Left ventricle myocardium inferior (tissue), 1 donor: ENCODE measurements at places on chromosomes 13 and 19. TPM values are rescaled to one million over a fixed set of nuclear protein-coding genes. Genes with fewer than 3 reads are reported as not detected.

The ZNF792 gene
- total RNA-seq, result 3.2 TPM

The CEACAM4 gene
- total RNA-seq, result 0.25 TPM

The SPATA13 gene
- 8.4 TPM for total RNA-seq

The KIR2DL3 gene
- total RNA-seq, result not detected

The ZNF600 gene
- total RNA-seq, result 2.9 TPM

The CFAP97D2 gene
- total RNA-seq, result not detected

The GAS6 gene
- total RNA-seq, result 186 TPM

DNA sequence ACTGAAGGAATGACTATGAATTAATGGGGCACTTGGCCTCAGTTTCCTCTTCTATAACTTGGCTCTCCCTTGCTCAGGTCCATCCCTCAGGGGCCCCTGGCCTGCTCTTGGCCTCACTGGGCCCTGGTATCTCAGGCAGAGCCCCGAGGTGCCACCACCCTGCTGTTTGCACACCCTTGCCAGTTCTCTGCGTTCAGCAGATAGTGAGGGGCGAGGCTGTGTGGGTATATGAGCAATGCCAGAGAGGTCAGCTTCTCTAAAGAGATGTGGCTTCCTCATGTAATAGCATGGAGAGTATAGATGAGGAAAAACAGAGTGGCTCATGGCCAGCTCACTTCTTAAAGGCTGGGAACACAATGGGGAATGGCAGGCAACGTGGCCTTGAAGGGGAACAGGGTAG is 76.1 kb downstream of the CYSLTR2 start:
- peaks cover 18% of the 10 kb centered on the region for H3K4me1 ChIP-seq
- H3K36me3 ChIP-seq, result no peaks in the 10 kb centered on the region
- no peaks in the 10 kb centered on the region for H3K27me3 ChIP-seq
- H3K4me3 ChIP-seq, result no peak overlapping the region

DNA sequence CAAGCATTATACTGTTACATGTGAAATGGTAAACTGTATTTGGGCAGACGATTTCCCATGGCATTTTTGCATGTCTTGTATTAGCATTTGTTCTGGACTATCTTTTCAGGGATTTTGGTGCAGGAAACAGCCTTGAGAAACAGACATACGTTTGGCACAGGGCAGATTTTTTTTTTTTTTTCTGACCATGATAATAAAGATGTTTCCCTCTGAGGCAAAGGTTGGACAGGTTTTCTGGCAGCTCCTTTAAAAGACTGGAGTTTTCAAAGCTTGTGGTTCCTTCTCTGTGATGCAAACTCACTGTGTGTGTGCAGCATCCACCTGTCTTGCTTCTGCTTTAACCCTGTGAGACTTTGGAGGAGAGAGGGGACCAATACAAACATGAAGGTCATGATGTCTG is 63.0 kb downstream of the NBEA start:
- H3K4me1 ChIP-seq, result peaks cover 18% of the 10 kb centered on the region
- H3K27ac ChIP-seq, result no peak overlapping the region
- no peak overlapping the region for H3K4me3 ChIP-seq
- no peaks in the 10 kb centered on the region for H3K27me3 ChIP-seq

- H3K27me3 ChIP-seq, result no peaks in the 10 kb centered on the region
- no peaks in the 10 kb centered on the region for H3K4me1 ChIP-seq
- no peak overlapping the region for H3K27ac ChIP-seq
- H3K4me3 ChIP-seq, result no peak overlapping the region
- no peaks in the 10 kb centered on the region for H3K36me3 ChIP-seq
- no peak for DNase-seq
These were observed 570.9 kb downstream of the GPC6 start for GRCh38 chr13:93797463-93797862.

DNA sequence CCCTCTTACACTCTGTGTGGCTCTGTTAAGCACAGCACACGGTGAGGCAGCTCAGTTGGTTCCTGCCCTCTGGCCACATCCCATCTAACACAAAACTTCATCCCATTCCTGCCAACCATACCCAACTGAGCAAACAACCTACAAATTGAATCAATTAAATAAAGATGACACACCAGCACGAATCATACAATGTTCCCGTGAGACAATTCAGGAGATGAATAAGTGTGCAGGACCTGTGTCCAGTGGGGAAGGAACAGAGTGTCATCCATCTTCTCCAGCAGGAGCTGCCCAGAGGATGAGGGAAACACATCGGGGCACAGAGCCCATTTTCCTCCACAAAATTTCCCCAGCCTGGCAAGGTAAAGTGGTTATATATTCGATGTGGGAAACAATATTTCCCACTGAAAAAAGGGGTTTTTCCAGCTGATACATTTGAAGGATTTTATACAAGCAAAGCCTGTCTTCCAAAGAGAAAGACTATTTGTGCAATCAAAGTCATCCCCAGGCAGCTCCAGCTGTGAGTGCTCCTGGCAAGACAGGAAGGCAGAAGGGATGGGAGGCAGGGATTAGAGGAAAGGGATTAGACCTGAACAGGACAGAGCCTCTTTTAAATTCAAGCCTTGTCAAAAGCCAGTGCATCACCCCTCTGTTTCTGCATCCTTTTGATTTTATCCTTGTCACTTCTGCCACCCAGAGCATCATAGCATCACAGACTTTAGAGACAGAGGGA is 240.2 kb downstream of the LHFPL6 start:
- no peak for DNase-seq
- no peaks in the 10 kb centered on the region for H3K27me3 ChIP-seq
- peak overlapping the region; percentile 39 for H3K27ac ChIP-seq
- no peak overlapping the region for H3K4me3 ChIP-seq

GRCh38 chr13:61777899-61778298 is 362.2 kb upstream of the PCDH20 start:
- H3K27ac ChIP-seq, result peak overlapping the region; percentile 21
- DNase-seq, result no peak
- no peaks in the 10 kb centered on the region for H3K27me3 ChIP-seq
- H3K36me3 ChIP-seq, result no peaks in the 10 kb centered on the region

DNA sequence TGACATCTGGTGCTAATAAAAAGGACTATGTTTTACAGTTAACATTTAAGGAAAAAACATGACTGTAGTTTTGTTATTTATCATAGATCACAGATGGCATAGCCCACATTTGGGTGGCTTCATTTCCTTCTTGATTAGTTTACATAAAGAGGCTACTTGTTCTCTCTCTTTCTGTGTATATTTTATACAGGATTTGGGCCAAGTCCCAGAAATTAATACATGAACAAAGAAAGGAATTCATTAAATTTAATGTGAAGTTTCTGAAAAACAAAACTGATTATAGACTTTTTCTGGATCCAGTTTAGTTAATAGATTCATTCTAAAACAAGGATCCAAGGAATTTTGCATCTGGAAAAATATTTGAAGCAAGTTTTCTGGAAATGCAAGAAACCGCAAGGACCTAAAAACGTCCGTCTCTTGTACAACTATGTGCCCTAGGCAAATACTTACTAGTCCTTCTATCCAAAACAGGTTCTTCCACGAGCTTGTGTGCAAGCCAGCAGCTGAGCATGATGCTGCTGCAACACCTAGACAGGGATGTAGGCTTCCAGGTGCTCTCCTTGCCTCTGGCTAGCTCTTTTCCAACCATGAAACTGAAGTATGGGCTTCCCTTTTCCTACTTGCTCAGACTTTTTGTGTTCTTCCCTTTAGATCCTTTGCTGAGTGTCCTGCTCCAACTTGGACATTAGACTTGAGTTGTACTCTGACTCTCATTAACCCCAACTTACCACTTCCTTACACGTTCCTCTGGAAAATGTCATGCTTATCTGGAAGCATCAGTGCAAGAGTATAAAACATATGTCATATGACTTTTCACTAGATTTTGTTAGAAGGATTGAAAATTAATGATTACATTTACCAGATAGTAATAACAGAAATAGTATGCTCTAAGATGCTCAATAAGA is 161.5 kb upstream of the STARD13 start:
- H3K27me3 ChIP-seq, result no peaks in the 10 kb centered on the region
- H3K4me3 ChIP-seq, result no peak overlapping the region
- no peak for DNase-seq
- H3K36me3 ChIP-seq, result no peaks in the 10 kb centered on the region
- peak overlapping the region; percentile 7 for H3K27ac ChIP-seq

DNA sequence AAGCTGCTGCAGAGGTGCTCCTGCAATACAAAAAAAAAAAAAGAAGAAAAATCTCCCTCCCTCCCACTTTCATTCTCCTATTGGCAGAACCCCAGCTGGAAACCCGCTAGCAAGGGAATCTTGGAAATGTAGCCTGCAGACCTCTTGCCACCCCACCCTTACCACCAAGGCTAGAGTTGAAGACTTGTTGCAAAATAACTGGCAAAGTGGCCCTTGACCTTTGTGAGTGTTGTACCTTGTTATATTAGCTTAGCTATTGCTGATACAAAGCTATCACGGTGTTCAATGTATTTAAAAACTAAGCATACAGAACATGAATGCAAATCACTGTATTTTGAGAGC is 57.5 kb upstream of the KCTD4 start:
- no peak overlapping the region for H3K27ac ChIP-seq
- no peaks in the 10 kb centered on the region for H3K27me3 ChIP-seq

GRCh38 chr13:102935896-102936321 is 90.1 kb downstream of the ERCC5 start:
- H3K27me3 ChIP-seq, result peaks cover 4% of the 10 kb centered on the region
- H3K4me3 ChIP-seq, result no peak overlapping the region
- H3K36me3 ChIP-seq, result no peaks in the 10 kb centered on the region
- DNase-seq, result no peak
- H3K4me1 ChIP-seq, result no peaks in the 10 kb centered on the region

DNA sequence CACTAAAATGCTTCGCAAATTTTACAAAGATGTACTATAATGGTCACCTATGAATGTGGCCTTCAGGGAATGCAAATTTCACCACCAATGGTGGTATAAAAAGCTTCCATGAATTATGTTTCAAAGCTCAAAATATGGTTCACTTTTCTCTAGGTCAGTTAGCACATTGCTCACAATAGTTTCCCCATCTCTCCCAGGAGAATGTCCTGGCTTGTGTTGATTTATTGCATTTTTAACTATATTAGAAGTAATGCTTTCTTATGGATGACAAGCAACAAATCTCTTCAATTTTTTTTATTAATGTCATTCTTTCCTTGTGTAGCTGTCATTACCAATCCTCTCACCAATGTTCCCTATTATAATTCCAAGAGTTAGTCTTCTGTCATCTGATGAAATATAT is 621.2 kb downstream of the TBC1D4 start:
- no peaks in the 10 kb centered on the region for H3K36me3 ChIP-seq
- no peak for DNase-seq
- H3K27me3 ChIP-seq, result no peaks in the 10 kb centered on the region
- H3K4me3 ChIP-seq, result no peak overlapping the region
- no peak overlapping the region for H3K27ac ChIP-seq

- H3K36me3 ChIP-seq, result no peaks in the 10 kb centered on the region
- H3K4me1 ChIP-seq, result peaks cover 8% of the 10 kb centered on the region
- no peak for DNase-seq
These were observed 79.4 kb downstream of the ZIC5 start for GRCh38 chr13:99892196-99892613.

DNA sequence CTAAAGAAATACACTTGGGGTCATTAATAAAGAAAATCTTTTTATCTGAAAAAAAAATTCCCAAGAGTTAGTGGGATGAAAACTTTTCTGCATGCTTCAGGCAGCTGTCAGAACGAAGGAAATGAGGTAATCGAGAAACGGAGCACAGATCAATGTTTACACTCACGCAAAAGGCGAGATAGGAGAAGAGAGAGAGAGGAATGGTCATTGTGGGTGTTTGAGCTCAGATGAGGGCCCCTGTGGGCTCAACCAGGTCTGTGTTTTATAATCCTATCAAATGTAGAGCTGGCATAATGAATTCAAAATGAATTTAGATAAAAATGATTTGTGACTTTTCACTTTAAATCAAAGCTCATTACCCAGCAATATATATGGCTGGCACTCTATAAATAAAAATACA is 6.3 kb upstream of the RXFP2 start:
- no peaks in the 10 kb centered on the region for H3K36me3 ChIP-seq
- H3K27ac ChIP-seq, result no peak overlapping the region
- peak overlapping the region; percentile 21 for H3K4me3 ChIP-seq
- no peak for DNase-seq
- H3K4me1 ChIP-seq, result no peaks in the 10 kb centered on the region

DNA sequence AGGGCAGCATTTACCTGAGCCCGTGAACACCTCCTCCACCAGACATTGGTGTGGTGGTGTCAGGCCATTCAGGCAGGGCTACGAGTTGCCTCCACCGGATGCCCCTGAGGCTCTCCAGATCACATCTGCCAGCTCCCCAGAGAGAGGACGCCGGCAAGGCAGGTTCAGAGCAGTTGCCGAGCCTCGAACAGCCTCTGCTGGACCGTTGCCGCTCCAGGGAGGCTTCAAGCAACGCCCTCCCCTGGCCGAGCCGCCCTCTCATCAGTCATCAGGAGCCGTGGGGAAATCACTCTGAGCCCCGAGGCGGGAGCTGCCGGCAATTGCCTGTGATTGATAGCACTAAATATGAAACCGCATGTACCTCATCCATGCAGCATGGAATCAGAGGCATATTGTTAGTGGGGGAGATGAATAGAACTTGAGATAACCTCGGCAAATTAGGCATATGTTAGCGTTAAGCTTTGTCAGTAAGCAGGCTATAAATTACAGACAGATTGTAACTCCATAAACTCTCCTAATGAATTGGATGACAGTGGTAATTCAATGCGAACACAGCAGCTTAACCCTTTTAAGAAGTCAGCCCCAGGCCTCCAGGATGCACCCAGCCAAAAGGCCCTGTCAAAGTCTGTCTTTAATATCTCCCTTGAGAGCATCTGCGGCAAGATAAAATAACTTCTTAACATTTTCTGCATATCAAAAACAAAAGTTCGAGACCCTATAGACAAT is 29.8 kb upstream of the SPACA7 start:
- H3K27me3 ChIP-seq, result peaks cover 98% of the 10 kb centered on the region
- H3K36me3 ChIP-seq, result no peaks in the 10 kb centered on the region
- H3K27ac ChIP-seq, result no peak overlapping the region

DNA sequence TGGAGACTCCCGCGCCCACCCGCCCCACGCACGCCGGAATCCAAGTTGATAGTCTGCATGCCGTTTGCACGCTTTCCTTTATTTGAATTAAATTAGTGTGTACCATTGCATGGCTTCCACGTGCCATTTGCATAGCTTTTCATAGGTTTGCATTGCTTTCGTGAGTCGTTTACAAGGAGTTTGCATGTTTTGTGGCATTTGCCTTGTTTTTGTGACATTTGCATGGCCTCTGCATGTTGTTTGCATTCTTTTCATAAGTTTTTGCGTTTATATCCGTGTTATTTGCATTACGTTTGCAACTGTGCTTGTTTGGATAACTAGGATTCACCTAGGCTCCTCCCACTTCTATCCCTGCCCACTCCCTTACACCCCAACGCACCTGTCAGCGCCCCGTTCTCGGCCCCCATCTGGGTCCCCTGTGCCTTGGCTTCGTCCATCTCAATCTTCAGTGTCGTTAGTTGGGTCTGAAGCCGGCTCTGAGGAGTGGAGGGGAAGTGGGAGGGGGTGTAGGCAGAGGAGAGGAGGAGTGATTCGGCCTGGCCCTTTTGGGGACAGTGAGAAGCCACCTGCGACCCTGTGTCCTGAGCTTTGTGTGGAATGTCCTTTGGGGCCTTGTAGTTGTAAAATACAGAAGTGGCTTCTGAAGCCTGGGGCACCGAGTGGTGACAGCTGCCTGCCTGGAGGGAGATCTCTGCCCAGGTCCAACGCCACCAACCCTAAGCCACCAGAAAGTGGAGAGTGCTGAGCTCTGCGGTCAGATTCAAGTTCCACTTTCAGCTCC is 2.4 kb downstream of the CCDC194 start:
- H3K27me3 ChIP-seq, result peaks cover 48% of the 10 kb centered on the region
- DNase-seq, result no peak
- H3K27ac ChIP-seq, result no peak overlapping the region
- no peaks in the 10 kb centered on the region for H3K36me3 ChIP-seq
